ENCODE measurements at places on chromosomes 7 and 10. TPM values are rescaled to one million over a fixed set of nuclear protein-coding genes. Genes with fewer than 3 reads are reported as not detected.

Gene THSD7A
- not detected for total RNA-seq

DNA sequence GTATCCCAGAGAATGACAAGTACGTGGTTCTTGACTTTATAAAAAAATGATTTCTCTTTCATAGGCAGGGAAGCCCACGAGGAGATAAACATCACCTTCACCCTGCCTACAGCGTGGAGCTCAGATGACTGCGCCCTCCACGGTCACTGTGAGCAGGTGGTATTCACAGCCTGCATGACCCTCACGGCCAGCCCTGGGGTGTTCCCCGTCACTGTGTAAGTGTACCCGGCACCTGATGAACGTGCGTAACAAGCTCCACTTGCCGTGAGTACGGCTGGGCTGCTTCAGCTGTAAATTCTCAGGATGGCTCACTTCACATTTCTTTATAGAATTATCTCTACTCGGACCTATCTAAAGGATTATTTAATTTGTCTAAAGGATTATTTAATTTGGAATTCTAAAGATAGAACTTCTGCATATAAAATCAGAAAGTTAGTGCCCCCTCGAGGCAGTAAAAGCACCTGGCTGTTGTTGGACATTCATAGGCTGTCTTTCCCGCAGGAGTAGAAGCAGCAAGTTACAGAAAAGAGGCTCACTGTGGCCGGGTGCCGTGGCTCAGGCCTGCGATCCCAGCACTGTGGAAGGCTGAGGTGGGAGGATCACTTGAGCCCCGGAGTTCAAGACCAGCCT lies 27.6 kb downstream of the TMEM248 start:
- H3K27me3 ChIP-seq = no peaks in the 10 kb centered on the region
- DNase-seq = no peak
- H3K36me3 ChIP-seq = peaks cover 38% of the 10 kb centered on the region
- no peak overlapping the region for H3K4me3 ChIP-seq
- H3K27ac ChIP-seq = no peak overlapping the region
- H3K4me1 ChIP-seq = no peaks in the 10 kb centered on the region

- peaks cover 50% of the 10 kb centered on the region for H3K4me1 ChIP-seq
- H3K36me3 ChIP-seq = peaks cover 16% of the 10 kb centered on the region
- no peaks in the 10 kb centered on the region for H3K27me3 ChIP-seq
- DNase-seq = peak; percentile 60
- H3K4me3 ChIP-seq = peak overlapping the region; percentile 5
Measured at GRCh38 chr10:5317547-5318107, 47.1 kb upstream of the UCN3 start.

DNA sequence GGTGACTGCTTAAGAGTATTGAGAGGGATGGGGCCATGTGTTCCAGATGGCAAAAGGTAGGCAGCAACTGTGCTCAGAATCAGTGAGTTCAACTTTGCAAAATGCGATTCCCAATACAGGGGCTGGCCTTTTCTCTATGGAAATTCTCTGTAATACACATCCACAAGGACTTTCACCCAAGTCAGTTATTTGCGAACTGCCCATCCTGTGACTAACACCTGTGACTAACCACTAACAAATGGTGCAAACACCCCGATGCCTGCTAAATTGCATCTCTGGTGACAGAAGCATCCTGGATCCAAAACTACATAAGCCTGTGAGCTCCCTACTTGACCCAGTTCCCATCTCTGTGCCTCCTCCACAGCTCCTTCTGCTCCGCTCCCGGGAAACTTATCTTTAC lies 9.0 kb upstream of the CUZD1 start:
- H3K27me3 ChIP-seq = no peaks in the 10 kb centered on the region
- H3K27ac ChIP-seq = no peak overlapping the region
- no peak for DNase-seq
- H3K4me1 ChIP-seq = peaks cover 37% of the 10 kb centered on the region

DNA sequence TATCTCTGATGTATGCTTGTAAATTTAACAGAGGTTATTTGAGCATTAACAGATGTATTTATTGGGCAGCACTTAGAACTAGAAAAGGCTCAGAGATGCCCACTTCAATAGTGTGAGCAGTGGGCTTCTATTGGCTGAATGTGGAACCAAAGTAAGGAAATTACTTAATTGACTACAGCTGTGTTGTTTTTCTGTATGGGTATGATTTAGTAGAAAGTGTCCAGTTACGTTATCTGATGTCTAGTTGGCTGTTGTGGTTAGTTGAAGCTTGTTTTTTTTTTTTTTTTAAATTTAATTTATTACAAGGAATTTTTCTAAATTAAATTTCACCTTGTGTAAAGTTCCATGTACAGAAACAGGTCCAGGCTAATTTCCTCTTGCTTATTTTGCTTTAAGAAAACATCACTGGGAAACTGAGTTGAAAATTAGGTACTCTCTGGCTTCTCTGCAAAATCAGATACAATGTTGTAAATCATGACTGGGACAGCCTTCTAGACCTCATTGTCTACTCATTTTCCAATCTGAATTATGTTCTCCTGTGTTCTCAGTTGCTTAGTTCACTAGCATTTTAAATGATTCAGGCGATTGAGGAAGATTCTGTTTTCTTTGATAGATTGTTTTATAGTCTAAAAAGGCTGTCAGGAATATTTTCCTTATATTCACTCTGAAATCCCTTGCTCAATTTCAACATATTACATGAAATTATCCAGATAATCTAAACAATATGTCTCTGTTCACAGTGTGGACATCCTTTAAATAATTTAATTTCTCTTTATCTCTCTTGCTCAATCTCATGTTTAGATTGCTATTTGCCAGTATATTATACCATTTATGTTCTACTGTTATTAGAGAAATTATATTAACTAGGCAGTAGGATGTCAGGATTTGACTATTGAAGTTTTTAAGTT lies 53.0 kb downstream of the PHF14 start:
- peaks cover 21% of the 10 kb centered on the region for H3K36me3 ChIP-seq
- H3K27me3 ChIP-seq = no peaks in the 10 kb centered on the region
- H3K4me3 ChIP-seq = no peak overlapping the region
- no peak for DNase-seq
- H3K4me1 ChIP-seq = no peaks in the 10 kb centered on the region

- H3K27ac ChIP-seq = no peak overlapping the region
- no peaks in the 10 kb centered on the region for H3K27me3 ChIP-seq
- no peak overlapping the region for H3K4me3 ChIP-seq
- H3K36me3 ChIP-seq = peaks cover 56% of the 10 kb centered on the region
- DNase-seq = no peak
Measured at GRCh38 chr10:128072941-128073645, 53.1 kb downstream of the MKI67 start.

- no peaks in the 10 kb centered on the region for H3K36me3 ChIP-seq
- H3K4me3 ChIP-seq = no peak overlapping the region
- H3K27ac ChIP-seq = no peak overlapping the region
- H3K27me3 ChIP-seq = peaks cover 7% of the 10 kb centered on the region
- H3K4me1 ChIP-seq = no peaks in the 10 kb centered on the region
Measured at GRCh38 chr10:63917363-63917762, 396.2 kb downstream of the REEP3 start.

Measured in activated T-helper 1 cell treated with anti-CD3 and anti-CD28 coated beads, Interleukin-12 subunit alpha, Interleukin-12 subunit beta, Interleukin-2, Interleukin-4 antibody, amounts not matched to agents 30 ng/mL and 10 ng/mL and 1 ng/mL, durations not matched to agents 14 hours and 24 hours and 36 hours (primary cell).